Naive thymus-derived CD4-positive, alpha-beta T cell (primary cell): ENCODE measurements at places on chromosomes 11 and 22. TPM values are rescaled to one million over a fixed set of nuclear protein-coding genes. Genes with fewer than 3 reads are reported as not detected.

The FSHB gene
- not detected for polyA plus RNA-seq

The KRTAP5-2 gene
- not detected for polyA plus RNA-seq

The MIOX gene
- polyA plus RNA-seq = not detected

The SHANK2 gene
- polyA plus RNA-seq = not detected

The THAP12 gene
- polyA plus RNA-seq = 55.8 TPM

The EPS8L2 gene
- polyA plus RNA-seq = 4.5 TPM

The PANX2 gene
- polyA plus RNA-seq = not detected

The FAT3 gene
- polyA plus RNA-seq = not detected

The C11orf86 gene
- not detected for polyA plus RNA-seq

The MS4A12 gene
- not detected for polyA plus RNA-seq

The SMTNL1 gene
- 0.44 TPM for polyA plus RNA-seq

The PTPRJ gene
- 7.0 TPM for polyA plus RNA-seq

The ISX gene
- polyA plus RNA-seq = not detected

The SHISA8 gene
- polyA plus RNA-seq = not detected

The UBE2L3 gene
- polyA plus RNA-seq = 101 TPM

The OR52N1 gene
- not detected for polyA plus RNA-seq

The NLRP6 gene
- 8.5 TPM for polyA plus RNA-seq

The POU2AF2 gene
- not detected for polyA plus RNA-seq

The CRACR2B gene
- polyA plus RNA-seq = not detected

The SAAL1 gene
- 15.2 TPM for polyA plus RNA-seq

The GRIA4 gene
- polyA plus RNA-seq = not detected

The PIWIL4 gene
- polyA plus RNA-seq = 0.59 TPM

The CLMP gene
- 0.20 TPM for polyA plus RNA-seq

The ABCG4 gene
- not detected for polyA plus RNA-seq

The KCNA4 gene
- not detected for polyA plus RNA-seq

The SCN4B gene
- polyA plus RNA-seq = not detected

The NPTXR gene
- 1.1 TPM for polyA plus RNA-seq

The SPI1 gene
- 0.27 TPM for polyA plus RNA-seq

The PIM3 gene
- polyA plus RNA-seq = 38.8 TPM

The CDC42BPG gene
- 0.47 TPM for polyA plus RNA-seq

The UBQLN3 gene
- not detected for polyA plus RNA-seq

The ZBTB16 gene
- 15.4 TPM for polyA plus RNA-seq

The TMA7B gene
- 3.3 TPM for polyA plus RNA-seq

The OR56A1 gene
- polyA plus RNA-seq = not detected

The ZFTA gene
- polyA plus RNA-seq = 0.04 TPM

The TBCEL gene
- polyA plus RNA-seq = 4.0 TPM

The OR4A16 gene
- not detected for polyA plus RNA-seq

The GPHA2 gene
- not detected for polyA plus RNA-seq

The OR6A2 gene
- not detected for polyA plus RNA-seq

The CNTN5 gene
- not detected for polyA plus RNA-seq

The MYEOV gene
- not detected for polyA plus RNA-seq

The OR5A1 gene
- polyA plus RNA-seq = not detected

The PATL1 gene
- polyA plus RNA-seq = 5.7 TPM

The DRD4 gene
- polyA plus RNA-seq = not detected

The PRRG4 gene
- not detected for polyA plus RNA-seq

The IMMP1L gene
- 52.4 TPM for polyA plus RNA-seq

The MOGAT2 gene
- not detected for polyA plus RNA-seq

The OR8G1 gene
- polyA plus RNA-seq = not detected

The SNX32 gene
- polyA plus RNA-seq = 0.60 TPM

The MYRF gene
- polyA plus RNA-seq = 0.44 TPM

The ZW10 gene
- polyA plus RNA-seq = 21.2 TPM

The XRCC6 gene
- polyA plus RNA-seq = 542 TPM

The CRYBB3 gene
- not detected for polyA plus RNA-seq

The TMX2 gene
- 91.2 TPM for polyA plus RNA-seq

The FXYD6 gene
- polyA plus RNA-seq = not detected

The PDGFB gene
- polyA plus RNA-seq = 5.8 TPM
